T-cell (primary cell): ENCODE measurements at places on chromosomes 7 and 10. TPM values are rescaled to one million over a fixed set of nuclear protein-coding genes. Genes with fewer than 3 reads are reported as not detected.

GRCh38 chr7:81707966-81708365, 61.9 kb downstream of the HGF start:
- no peak overlapping the region for H3K4me3 ChIP-seq
- no peaks in the 10 kb centered on the region for H3K36me3 ChIP-seq
- no peaks in the 10 kb centered on the region for H3K4me1 ChIP-seq

DNA sequence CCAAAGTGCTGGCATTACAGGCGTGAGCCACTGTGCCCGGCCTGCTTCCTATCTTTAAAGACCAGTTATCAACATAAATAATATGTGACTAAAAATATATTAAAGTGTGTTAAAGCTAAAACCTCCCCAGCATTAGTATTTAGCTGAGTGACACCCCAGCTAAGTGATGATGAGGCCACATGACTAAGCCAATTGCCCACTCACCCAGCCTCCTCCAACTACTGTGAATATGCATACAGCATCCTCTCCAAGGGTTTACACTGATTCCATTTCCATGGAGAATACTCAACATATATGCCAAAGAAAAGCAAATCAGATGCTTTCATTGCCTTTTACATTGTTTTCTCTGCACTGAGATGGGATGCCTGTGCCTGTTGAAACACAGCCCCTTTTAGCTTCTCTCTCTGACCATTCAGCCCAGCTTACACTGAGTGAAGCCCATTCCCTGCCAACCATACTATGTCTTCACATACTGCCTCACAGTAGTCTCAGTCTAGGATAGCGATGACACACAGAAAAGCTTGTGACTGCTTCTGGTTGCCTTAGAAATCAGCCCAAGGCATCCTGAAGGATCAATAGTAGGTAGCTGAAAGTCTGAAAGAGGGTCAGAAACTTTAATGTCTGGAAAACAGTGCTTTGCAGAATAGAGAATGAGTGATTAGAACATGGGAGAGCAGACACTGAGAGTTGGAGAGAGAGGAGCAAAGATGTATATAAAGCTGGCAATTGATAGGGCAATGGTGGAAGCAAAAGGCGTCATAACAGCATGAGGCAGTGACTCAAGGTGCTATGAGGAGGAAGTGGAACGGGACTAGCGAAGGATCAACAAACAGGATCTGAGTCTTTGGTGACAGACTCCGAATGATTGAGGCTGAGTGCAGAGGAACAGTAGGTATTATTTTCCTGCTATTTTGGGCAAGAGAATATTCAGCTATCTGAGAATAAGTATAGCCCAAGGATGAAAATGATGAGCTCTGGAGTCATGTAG, 19.8 kb upstream of the ATE1 start:
- H3K4me3 ChIP-seq, result no peak overlapping the region
- H3K27ac ChIP-seq, result no peak overlapping the region
- H3K36me3 ChIP-seq, result no peaks in the 10 kb centered on the region

DNA sequence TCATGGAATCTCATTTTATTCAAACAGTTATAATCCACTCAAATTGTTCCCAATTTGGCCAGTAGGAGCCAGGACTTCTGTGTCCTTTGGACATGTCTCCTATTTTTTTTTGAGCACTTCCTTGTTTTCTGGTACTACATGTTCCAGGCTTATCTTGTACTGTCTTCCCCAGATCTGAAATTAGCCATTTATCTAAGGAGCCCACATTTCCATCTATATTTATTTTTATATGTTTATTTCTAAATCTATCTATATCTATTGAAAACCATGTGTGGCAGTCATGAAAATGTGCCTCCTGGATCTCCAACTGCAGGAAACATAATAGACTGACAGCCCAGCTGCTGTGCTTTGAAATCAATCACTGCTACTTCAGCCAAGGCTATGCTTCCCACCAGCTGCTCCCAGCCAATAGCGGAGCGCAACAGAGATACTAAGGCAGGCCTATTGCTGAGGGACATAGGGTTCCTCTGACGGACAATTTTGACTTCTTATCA, 147.1 kb downstream of the LRRC4 start:
- H3K36me3 ChIP-seq, result peaks cover 4% of the 10 kb centered on the region
- DNase-seq, result no peak
- no peaks in the 10 kb centered on the region for H3K27me3 ChIP-seq
- no peaks in the 10 kb centered on the region for H3K4me1 ChIP-seq

DNA sequence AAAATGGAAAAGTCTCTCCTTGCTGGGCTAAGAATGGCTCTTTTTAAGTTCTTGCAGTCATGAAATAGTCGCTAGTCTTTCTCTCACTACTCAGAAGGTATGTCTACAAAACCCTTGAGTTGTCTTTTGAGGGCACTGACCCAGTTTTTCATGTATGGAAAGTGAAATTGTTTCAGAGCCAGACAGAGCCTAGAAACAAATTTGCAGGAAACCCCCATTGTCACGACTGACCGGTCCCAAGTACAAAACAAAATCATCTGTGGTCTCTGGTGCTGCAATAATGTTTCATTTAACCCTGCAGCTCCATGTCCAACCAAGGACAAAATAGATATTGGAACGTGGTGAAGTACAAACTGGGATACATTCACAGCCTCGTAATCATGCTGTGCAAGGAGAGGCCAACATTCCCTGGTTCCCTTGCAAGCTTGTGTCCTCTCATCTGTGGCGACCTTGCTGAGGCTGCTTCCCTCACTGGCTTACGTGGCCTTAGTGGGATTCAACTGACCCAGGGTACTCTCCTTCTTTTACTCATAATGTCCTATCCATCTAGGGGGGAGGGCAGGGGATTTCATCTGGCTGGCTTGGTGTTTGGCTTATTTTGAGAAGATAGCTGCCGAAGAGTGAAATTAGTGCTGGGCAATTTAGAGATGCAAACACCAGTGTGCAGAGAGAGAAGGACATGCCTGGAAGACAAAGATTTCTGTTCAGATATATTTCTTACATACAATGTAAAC, 172.5 kb downstream of the IPMK start:
- H3K36me3 ChIP-seq, result no peaks in the 10 kb centered on the region
- H3K4me3 ChIP-seq, result no peak overlapping the region
- DNase-seq, result no peak

DNA sequence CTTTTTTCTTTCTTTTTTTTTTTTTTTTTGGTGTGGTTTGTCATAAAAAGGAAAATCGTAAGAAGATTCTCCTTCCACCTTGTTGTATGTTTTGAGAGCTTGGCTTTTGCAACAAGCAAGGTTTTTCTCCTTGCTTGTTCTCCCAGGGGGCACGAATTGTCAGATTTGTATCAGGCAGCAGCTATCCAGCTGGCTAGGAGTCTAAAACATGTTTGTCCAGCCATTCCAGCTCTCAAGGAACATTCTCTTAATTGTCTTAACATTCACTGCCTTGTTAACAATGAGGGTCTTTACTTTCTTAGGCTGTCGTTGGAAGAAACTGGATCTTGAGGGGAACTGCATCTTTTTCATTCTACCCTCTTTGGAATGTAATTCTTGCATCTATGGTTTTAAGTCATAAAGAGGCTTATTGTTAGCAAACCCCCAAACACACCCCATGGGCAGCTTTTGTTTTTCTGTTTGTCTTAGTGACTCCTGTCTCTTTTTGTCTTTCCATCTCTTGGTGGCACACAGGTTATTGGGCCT, 14.6 kb downstream of the SHTN1 start:
- H3K4me3 ChIP-seq, result no peak overlapping the region
- no peak overlapping the region for H3K27ac ChIP-seq
- H3K4me1 ChIP-seq, result no peaks in the 10 kb centered on the region
- no peaks in the 10 kb centered on the region for H3K36me3 ChIP-seq
- no peaks in the 10 kb centered on the region for H3K27me3 ChIP-seq
- DNase-seq, result no peak

GRCh38 chr10:22323538-22324305, 2.8 kb downstream of the BMI1 start:
- H3K27me3 ChIP-seq, result no peaks in the 10 kb centered on the region
- H3K4me3 ChIP-seq, result no peak overlapping the region
- H3K27ac ChIP-seq, result no peak overlapping the region
- peaks cover 30% of the 10 kb centered on the region for H3K4me1 ChIP-seq
- no peaks in the 10 kb centered on the region for H3K36me3 ChIP-seq

DNA sequence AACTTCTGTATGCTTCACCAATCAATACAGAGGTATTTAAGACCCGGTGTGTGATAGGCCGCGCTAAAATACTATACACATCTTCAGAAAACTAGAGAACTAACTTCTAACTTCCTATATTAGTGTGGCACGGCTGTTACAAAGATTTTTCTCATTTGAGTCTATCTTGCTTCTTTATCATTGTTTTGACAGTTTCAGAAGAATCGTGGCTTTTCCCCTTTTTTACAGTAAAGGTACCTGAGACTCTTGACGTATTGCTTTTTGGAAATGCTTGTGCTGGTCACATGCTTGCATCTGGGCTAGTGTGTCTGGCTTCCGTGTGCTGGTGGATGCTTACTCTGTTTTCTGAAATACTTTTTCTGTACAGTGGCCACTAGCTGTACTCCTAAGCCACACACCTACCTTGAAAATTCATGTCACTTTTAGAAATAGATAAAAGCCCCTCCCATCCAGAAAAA, 12.7 kb downstream of the IKZF1 start:
- H3K4me3 ChIP-seq, result no peak overlapping the region
- peaks cover 67% of the 10 kb centered on the region for H3K4me1 ChIP-seq
- no peak for DNase-seq

DNA sequence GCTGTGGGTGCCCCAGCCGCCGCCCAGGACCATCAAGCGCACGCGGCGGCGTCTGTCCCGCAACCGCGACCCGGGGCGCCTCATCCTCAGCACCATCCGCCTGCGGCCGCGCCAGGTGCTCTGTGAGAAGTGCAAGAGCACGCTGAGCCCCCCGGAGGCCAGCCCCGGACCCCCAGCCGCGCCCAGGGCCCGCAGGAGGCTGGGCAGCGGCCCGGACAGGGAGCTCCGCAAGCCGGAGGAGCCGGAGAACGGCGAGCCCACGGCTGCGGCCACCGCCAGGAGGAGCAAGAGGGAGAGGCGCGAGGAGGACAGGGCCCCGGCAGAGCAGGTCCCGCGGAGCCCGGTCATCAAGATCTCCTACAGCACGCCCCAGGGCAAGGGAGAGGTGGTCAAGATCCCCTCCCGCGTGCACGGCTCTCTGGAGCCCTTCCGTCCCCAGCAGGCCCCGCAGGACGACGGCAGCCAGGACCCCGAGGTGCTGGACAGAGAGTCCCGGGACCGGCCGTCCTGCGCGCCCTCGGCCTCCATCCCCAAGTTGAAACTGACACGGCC, 8.0 kb downstream of the PWWP2B start:
- no peak overlapping the region for H3K4me3 ChIP-seq
- no peaks in the 10 kb centered on the region for H3K27me3 ChIP-seq
- peaks cover 37% of the 10 kb centered on the region for H3K4me1 ChIP-seq
- no peak for DNase-seq

DNA sequence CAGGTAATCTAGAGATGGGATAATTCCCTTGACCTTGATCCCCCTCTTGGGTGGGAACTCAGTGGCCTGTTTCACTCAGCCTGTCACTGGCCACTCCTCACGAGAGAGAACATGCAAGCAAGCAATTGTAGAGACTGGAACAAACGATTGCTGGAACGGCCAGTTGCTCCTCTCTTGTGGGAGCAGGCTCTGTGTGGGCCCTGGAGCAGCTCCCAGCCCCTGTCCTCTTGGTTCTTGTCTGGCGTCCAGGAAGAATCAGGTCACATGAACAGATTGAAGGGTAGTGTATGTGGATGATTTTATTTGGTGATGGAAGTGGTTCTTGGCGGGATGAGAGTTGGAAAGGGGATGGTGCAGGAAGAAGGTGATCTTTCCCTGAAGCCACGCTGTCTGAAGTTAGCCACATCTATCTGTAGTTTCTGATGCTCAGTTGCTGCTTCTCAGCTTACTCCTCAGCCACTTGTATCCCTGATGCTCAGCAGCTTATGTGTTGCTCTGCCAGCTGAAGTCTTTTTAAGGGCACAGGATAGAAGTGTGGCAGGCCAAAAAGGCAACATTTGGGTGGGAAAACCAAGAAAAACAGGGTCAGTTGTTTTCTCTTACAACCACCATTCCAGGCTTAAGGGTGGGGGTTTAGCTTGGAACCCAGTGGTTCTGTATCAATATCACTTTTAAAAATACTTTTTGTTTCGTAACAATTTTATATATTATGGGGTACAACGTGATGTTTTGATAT, 15.9 kb downstream of the RNF133 start:
- H3K36me3 ChIP-seq, result no peaks in the 10 kb centered on the region
- H3K27ac ChIP-seq, result no peak overlapping the region
- no peak overlapping the region for H3K4me3 ChIP-seq
- H3K27me3 ChIP-seq, result no peaks in the 10 kb centered on the region
- DNase-seq, result no peak

GRCh38 chr10:68902382-68902781, 1.3 kb downstream of the DDX50 start:
- H3K4me1 ChIP-seq, result peaks cover 11% of the 10 kb centered on the region
- no peak overlapping the region for H3K27ac ChIP-seq
- no peak overlapping the region for H3K4me3 ChIP-seq
- no peaks in the 10 kb centered on the region for H3K27me3 ChIP-seq
- no peak for DNase-seq
- H3K36me3 ChIP-seq, result peaks cover 10% of the 10 kb centered on the region

DNA sequence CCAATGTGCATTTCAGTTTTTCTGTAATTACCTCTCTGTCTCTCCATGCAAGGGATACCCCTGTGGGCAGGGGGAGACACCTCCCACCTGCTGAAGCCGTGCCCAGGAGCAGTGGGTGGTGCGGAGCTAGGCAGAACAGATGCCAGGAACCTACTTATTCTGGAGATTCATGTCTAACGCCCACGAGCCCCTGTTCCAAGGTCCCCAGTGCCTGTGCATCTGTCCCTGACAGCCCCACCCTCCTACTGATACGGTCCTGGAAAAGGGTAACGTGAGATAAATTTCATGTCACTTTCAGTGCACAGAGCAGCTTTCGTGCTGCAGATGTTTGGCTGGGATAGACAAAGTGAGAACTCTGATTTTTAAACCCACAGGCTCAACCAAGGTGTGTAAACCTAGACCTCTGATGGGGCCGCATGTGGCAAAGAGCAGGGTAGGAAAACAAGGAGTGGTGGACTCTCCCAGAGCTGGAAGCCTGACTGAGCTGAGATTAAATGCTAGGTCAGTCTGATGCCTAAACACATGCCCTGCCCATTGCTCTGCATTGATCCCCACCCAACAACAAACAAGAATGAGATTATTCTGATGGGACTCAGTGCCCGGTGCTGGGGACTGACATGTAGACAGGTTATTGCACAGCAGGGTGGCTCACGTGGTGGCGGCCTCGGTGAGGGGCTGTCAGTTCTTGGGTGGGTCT, 123.6 kb upstream of the GDF10 start:
- no peaks in the 10 kb centered on the region for H3K36me3 ChIP-seq
- H3K4me3 ChIP-seq, result no peak overlapping the region
- no peak overlapping the region for H3K27ac ChIP-seq
- DNase-seq, result no peak
- no peaks in the 10 kb centered on the region for H3K27me3 ChIP-seq

DNA sequence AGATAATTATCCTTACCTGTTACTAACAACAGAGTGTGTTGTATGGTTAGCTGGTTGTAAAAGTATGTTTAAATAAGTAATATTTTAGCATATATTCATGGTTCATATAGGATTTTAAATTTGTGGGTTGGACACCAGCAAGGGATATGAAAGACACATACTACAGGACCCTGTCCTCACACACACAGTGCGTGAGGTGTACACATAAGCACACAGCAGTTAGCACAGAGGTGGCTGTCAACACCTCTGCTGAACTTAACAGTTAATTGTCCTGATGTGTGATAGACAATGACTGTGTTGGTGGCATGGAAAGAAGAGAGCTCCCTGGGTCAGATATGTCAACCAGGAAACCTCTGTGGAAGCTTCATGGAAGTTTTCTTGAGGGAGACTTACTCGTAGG, 23.3 kb upstream of the NUP42 start:
- H3K4me1 ChIP-seq, result no peaks in the 10 kb centered on the region
- no peak overlapping the region for H3K4me3 ChIP-seq
- H3K36me3 ChIP-seq, result peaks cover 12% of the 10 kb centered on the region

GRCh38 chr7:2374401-2374800, 19.8 kb downstream of the EIF3B start:
- no peak overlapping the region for H3K4me3 ChIP-seq
- no peaks in the 10 kb centered on the region for H3K4me1 ChIP-seq
- no peak for DNase-seq
- H3K36me3 ChIP-seq, result peaks cover 93% of the 10 kb centered on the region

NKX1-2 gene
- 0.12 TPM for total RNA-seq

CPN1 gene
- total RNA-seq, result not detected
